ENCODE measurements at places on chromosomes 6 and 20. TPM values are rescaled to one million over a fixed set of nuclear protein-coding genes. Genes with fewer than 3 reads are reported as not detected.

Gene SPAG4
- total RNA-seq, result 3.1 TPM

DNA sequence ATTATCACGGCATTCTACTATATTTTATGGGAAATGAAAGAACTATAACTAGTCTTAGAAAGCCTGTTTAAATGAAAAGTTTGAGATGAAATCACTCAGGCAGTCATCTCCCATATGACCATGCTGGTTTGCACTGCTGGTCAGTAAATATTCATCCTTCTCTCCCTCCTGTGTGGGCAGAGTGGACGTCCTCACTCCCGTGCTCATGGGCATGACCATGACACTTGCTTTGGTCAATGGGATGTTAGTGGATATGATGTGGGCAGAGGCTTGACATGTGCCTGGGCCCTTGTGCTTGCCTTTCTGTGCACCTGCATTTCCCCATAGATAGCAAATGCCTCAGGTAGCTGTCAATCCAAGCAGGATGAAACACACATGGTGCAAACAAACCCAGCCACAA lies 93.1 kb upstream of the INSM1 start:
- DNase-seq, result no peak

DNA sequence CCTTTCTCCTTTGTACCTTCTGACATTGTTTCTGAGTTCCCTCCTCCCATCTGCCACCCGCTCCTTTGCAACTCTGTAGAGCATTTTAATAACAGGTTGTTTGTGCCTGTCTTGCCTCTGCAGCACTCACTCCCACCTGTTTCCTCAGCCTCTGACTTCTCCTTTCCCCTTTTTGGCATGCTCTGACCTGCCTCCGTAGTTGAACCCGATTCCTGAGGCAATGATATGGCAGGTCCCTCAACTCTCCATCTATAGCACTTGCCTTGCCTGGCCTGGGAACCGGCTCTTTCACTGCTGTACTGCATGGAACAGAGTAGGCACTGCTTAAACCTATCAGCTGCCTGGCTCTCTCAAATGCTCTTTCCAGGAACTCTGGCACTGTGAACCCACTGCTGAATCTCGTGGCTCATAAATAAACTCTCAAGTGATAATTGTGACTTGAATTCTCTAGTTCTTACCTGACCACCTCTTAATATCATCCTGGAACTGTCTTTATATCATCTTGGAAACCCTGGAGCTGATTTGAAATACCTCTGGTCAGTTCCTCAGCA lies 50.3 kb downstream of the UTRN start:
- DNase-seq, result no peak

DNA sequence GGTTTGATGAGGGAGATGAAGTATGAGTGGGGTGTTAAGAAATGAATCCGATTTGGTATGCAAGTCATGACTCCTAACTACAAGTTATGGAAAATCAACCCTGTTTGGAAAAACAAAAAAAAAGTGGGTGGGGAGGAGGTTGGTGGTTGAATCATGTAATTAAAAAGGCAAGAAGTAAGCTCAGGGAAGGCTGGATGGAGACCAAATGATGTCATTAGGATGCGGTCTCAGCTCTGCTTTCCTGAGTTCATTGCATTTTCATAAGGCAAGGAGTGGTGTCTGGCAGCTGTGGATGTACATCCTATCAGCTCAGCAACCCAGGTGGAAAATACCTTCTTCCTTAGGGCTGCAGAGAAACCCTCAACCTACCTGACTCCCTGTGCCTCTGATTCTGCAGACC lies 60.4 kb upstream of the AKAP12 start:
- DNase-seq, result no peak

DNA sequence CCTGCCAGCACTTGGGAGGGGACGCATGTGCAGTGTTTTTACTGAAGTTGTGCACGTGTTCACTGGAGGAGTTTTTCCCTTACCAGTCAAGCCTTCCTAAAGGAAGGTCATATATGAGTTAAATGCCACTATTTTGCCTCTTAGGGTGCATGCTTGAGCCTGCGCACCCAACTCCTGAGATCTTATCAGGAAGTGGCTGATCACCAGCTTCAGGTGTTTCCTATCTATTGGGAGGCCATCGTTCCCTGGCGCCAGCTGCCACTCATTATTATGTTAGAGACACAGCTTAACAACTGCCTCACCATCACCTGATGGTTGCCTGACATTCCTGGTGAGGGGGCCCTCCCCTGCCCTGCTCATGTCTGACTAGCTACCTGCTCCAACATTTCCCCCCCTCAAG lies 8.5 kb downstream of the ERVFRD-1 start:
- no peak for DNase-seq

GRCh38 chr20:51359401-51359800 lies 183.1 kb downstream of the NFATC2 start:
- no peak for DNase-seq

Gene OPN5
- 0.17 TPM for total RNA-seq

DNA sequence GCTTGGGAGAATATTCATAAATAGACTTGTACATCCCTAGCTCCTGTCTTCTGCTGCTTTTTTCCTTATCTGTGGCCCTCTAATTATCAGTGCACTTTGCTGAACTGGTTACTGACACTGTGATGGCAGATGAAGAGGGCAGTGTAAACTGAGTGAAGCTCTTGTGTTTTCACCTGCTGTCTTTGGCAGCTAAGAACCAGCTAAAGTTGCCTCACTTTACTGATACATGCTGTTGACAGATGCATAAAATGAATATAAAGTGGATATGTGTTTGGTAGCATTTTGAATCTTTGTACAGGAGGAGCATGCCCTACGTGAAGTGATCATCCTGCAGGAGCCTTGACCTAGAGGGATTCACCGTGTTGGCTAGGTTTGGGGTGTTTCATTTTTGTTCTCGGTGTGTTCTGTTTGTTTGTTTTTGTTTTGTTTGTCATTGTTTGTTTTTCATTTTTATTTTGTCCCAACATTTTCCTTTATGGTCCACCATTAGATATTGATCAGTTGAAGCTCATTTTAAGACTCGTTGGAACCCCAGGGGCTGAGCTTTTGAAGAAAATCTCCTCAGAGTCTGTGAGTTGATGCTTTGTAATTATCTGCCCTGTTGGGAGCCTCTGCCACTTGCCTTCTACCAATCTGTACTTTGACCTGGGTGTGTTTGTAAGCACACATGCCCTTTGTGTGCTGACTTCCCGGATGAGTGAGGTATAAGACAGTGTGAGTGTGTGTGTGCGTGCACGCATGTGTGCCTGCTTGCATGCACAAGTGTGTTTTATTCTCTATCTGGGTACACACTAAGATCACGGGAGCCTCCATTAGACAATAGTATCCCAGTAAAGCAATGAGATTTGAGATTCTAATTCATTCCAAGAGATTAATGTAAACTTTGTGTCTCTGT lies 34.6 kb upstream of the MAPK13 start:
- no peak for DNase-seq

Gene XKR7
- total RNA-seq, result not detected

DNA sequence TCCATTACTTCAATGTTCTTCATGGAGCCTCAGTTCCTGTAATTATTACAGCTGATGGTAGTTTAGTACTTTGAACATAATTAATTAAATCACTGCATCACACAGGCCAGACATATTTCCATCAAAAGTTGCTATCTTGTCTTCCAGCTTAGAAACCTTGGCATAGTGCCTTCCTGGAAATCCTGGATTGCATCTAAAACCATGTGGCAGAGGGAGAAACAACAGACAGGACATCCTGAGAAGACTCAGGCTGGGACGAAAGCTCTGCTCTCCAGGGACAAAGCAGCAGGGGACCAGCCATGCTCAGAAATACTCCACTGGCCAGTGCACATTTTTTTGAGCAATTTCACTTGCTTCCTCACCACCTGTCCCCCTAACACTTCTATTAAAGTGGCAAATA lies 55.3 kb downstream of the TBX18 start:
- no peak for DNase-seq

DNA sequence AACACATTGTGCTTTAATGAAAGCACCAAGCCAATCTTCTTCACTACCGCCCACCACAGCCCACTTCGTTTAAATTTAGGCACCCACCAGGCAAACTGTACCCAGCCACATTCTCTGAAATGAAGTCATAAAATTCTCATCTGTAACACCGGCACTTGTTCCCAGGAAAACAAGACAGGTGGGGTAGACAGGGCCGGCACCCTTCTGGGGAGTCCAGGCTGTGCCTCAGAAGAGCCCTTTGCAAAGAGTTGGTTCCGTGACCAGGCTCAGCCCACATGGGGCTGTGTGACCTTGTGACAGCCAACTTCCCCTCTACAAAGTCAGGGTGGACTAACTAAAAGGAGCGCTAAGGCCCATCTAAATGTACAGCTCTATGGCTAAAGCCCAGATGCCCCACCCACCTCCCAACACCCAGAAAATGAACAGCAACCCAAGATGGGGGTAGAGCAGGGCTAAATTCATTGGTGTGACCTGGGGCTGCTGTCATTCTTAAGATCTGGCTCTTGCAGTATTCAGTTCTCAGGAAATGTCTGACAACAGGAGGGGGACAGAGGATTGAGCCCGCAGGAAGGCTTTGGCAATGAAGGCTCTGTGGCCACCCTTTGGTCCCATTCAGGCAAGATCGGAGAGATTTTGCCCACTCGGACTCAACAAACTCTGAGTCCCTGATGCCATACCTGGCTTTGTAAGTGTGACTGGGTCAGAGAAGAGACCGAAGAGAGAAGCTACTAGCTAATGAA lies 56.7 kb downstream of the TRERF1 start:
- no peak for DNase-seq

- DNase-seq, result peak; percentile 54
Measured at GRCh38 chr6:3751077-3751729, at the start of gene PXDC1. Gene PXDC1 (minus strand): TSS chr6:3751713. CDS start chr6:3751531, 182 bp downstream.

- DNase-seq, result no peak
Measured at GRCh38 chr6:137494988-137495702, 951 bp upstream of the OLIG3 start.

DNA sequence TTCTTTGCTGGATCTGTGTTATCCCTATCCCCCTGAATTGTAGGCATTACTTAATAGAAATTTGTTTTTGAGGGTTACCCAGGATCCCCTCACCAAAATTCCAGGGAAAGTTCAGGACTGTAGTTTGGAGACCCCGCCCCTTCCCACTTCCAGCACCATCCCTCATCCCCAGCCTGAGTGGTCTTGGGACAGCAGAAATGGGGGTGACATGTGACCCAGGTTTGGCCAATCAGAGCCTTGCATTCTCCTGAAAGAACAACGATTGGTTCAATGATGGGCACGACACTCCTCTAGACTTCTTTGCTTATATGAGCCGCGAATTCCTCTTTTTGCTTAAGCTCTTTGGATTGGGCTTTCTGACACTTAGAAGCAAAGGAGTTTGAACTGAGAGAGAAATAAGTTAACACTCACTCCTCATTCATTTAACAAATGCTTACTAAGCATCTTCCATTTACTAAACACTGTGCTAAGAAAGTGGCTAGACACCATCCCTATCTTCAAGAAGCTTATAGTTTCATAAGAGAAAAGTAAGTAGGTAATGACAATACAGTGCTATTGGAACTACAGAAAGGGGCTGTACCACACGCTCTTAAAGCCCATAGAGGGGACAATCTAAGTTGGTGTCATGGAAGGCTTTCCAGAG lies 24.9 kb upstream of the PAQR8 start:
- no peak for DNase-seq

GRCh38 chr6:110239526-110240274 lies 59.5 kb downstream of the CDC40 start:
- DNase-seq, result no peak

Gene ARG1
- total RNA-seq, result 0.82 TPM

Gene GTSF1L
- not detected for total RNA-seq

Gene VSTM2L
- 10.3 TPM for total RNA-seq

DNA sequence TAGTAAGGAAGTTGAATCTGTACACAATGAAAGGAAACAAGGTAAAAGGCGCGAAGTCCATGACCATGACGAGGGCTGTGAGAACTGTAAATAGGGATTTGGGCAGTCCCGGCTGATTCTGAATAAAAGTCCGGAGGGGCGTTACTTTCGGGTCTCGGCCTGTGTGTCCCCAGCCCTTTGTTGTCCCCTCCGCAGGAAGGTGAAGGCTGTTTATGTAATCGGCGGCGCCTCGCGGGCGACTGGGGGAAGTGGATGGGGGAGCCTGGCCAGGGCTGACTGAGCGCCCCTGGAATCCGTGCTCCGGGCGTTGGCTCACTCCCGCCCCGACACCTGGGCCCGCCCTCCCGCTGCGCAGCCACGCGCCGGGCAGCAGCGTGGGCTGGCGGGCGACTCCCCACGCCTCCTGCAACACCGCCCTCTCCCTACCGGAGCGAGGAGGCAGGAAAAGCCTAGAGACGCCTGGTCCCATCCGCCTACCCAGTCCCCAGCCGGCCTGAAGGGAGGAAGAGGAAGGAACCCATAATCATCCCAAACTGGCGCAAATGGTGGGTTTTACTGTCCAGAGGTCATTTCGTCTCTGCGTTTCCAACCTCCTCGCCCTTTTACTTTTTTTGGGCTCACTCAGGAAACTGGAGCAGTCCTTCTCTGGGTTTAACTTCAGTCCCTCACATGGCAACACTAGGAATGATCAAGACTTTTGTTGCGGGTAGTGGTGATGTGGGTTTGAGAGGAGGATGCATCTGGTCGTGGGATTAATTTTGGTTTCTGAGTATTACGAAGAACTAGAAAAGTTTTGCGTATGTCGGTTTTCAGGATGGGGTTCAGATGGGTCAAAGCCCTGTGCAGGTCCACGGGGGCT lies 12.1 kb downstream of the TRIM31 start:
- peak; percentile 40 for DNase-seq

DNA sequence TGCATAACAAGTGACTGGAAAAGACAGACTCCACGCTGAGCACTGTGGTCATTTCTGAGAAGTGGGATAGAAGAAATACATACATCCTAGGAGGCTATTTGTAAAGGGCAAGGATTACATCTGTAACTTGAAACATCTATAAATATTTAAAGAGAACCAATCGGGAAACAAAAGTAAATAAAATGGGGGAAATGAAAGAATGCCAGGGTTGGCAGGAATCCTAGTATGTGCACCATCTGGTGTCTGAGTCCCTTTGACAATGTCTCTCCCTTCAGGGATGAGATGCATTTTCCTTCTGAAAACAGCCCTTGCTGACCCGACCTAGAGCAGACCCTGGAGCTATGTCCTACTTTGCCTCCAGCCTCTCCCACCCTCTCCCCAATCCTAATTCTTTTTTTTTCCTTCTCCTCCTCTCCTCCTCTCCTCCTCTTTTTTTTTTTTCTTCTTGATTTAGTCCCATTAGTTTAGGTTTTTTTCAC lies 53.2 kb downstream of the VSTM2L start:
- no peak for DNase-seq

- no peak for DNase-seq
Measured at GRCh38 chr6:100382031-100382430, 82.7 kb downstream of the SIM1 start.

Gene CRYBG1
- total RNA-seq, result 2.0 TPM

Gene ZFP57
- not detected for total RNA-seq

Gene NRSN1
- total RNA-seq, result not detected

Measured in left ventricle myocardium superior (tissue), 1 donor.